ENCODE measurements at places on chromosomes 6 and 20.

DNA sequence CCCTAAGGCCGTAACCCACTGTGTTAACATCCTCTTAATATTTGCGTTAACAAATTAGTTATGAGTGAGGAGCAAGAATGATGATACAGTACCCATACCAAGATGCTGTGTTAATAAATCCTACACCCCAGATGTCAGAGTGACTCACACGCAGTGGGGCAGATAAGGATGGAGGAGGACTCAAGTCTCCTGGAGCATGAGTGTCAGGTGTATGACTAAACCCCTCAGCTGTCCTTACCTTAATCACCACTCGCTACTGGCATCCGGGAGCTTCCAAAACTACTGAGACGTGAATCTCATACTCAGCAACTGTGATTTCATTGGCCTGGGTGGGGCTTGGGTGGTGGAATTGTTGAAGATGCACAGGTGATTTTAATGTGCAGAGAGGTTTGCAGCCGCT, 131.3 kb upstream of the MTHFD1L start:
- DNase-seq: no peak

DNA sequence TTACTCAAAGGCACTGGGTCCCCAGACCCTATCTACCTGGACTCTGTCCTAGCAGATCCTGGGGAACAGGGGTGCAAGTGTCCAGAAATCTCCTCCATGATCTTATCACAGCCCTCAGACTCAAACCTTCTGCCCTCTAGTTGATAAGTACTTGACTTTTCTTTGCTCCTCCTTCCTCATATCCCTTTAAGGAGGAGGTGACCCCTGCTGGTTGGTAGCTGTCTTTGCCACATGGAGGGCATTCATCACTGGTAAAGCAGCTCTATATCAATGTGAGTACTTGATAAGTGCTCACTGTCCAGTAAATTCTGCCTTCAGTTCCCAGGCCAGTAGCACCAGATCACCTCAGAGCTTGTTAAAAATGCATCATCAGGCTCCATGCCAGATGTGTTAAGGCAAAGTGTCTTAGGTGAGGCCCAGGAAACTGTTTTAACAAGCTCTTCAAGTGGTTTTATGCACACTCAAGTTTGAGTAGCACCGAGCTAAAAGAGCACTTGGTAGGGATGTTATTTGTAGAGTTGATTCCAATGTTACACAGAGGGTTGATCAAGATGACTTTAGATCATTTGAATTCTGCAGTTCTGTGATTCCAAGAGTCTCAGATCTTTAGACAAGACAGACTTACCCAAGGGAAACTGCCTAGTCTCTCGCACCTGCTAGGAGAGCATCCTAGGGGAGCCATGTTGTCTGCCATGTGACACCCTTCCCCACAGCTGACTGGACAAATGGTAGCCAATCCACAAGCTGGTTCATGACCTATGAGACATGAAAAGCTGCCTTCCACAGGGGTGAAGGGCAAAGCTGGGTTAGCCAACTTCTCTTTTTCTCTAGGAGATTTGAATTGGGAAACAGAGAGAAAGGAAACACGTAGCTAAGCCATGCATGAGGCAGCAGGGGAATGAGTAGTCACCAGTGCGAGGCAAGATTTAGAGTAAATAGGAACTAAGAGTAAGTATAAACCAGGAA, 18.6 kb downstream of the TREML2 start:
- DNase-seq: peak; percentile 73

- DNase-seq: peak; percentile 34
These were observed 99.4 kb downstream of the BFSP1 start for GRCh38 chr20:17431621-17432364.

GRCh38 chr20:7470912-7471311, 469.3 kb downstream of the HAO1 start:
- no peak for DNase-seq

- no peak for DNase-seq
These were observed 10.3 kb downstream of the RIN2 start for GRCh38 chr20:19768325-19768842.

DNA sequence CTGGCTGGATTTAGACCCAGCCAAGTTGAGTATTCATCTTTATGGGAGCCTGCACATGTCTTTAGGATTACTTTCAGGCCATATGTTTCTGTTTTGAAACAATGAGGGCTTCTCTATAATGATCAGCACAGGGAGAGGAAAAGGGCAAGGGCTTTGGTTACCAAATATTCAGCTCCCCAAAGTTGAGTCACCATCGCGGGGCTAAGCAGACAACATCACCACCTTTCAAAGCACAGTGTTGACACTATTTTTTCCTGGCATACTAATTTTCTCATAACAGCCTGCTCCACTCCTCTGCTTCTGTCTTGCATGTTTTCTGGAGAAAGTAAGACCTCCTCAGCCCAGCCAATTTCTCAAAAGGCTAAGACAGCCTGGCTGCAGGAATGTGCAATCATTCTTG, 4.9 kb downstream of the SCML4 start:
- DNase-seq: no peak

GRCh38 chr6:111710911-111711310, 105.2 kb upstream of the TRAF3IP2 start:
- DNase-seq: no peak

GRCh38 chr20:24444526-24445190, 24.8 kb upstream of the SYNDIG1 start:
- DNase-seq: no peak

Data from NCI-H1417 (cell line).